ENCODE measurements at places on chromosomes 12 and 14.
A peak's percentile ranks its signal among the peaks of the same experiment; 100 is the strongest.

GRCh38 chr12:50550530-50551223, 45.9 kb downstream of the DIP2B start:
- no peak for DNase-seq

DNA sequence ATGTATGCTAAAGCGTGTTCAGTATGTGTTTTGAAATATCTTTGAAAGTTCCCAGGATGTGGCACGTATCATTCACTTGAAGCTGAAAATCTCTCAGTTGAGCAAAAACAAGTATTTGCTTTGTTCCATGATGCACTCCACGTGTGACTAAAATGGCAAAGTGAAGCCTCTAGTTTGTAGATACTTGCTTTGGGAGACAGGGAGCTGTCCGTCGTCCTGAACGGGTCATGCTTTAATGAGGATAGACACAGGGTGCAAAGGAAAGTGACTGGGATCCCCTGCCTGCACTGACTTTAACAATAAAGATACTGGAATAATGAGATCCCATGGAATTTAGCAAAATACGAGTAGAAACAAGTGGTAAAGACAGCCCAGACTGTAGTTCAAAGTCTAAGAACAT, 991.4 kb downstream of the NRXN3 start:
- no peak for DNase-seq

- no peak for DNase-seq
These were observed 101.7 kb downstream of the KIF21A start for GRCh38 chr12:39341179-39341578.

GRCh38 chr12:50633955-50634354, 129.2 kb downstream of the DIP2B start:
- no peak for DNase-seq

DNA sequence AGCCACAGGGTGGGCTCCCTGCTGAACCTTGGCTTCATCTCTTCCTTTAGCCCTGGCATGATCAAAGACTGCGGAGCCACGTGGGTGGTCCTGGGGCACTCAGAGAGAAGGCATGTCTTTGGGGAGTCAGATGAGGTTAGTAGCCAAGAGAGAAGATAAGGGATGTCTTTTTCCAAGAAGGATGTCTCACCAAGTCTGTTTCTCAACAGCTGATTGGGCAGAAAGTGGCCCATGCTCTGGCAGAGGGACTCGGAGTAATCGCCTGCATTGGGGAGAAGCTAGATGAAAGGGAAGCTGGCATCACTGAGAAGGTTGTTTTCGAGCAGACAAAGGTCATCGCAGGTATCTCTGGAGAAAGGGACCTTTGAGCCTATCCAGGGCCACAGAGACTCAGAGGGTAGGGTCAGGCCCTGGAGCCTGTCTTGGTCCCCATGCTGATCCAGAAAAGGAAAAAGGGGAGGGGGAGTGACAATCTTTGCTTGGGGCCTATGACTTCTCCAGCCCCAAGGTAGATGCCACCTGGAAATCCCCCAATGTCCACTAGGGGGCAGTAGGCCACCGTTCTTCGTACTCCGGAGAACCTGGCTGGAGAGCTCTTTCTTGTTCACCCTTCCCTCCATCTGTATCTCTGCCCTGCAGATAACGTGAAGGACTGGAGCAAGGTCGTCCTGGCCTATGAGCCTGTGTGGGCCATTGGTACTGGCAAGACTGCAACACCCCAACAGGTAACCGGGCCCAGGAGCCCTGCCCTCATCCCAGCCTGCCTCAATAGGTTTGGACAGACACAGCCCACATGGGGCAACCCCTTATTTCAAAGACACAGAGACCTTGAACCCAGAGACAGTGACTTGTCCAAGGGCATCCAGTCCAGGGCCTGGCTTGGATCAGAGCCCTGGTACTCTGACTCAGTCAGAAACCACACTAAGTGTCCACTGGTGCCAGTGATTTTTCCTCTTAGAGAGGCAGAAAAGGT, 2.0 kb downstream of the TPI1 start:
- peak; percentile 69 for DNase-seq

GRCh38 chr12:111438481-111438880, 32.8 kb downstream of the SH2B3 start:
- no peak for DNase-seq

GRCh38 chr12:116859079-116859478, 22.2 kb downstream of the HRK start:
- DNase-seq = no peak

- DNase-seq = no peak
These were observed 3.7 kb downstream of the KIF5A start for GRCh38 chr12:57553343-57554202.

GRCh38 chr12:4282892-4283511, 9.4 kb downstream of the CCND2 start:
- no peak for DNase-seq

Data from D341Med (cell line).